ENCODE measurements at places on chromosomes 12 and 14.

DNA sequence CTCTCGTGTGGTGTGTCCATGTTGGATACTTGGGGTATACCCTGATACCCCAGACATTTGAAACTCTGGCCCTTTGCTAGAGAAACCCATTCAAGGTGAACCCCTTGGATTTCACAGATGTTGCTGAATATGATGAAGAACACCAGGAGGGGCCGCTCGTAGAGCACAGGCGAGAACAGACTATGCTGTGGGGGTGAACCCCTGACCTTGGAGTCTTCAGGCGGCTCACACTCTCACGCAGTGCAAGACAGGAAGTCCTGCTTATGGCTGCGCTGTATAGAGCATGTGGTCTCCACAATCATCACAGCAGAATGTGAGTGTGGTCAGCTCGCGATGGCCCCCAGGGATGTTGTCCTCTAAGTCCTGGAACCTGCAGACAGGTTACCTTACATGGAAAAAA is 60.4 kb downstream of the SLC15A4 start:
- DNase-seq: no peak

- no peak for DNase-seq
Measured at GRCh38 chr14:95597784-95598211, 62.9 kb downstream of the GLRX5 start.

DNA sequence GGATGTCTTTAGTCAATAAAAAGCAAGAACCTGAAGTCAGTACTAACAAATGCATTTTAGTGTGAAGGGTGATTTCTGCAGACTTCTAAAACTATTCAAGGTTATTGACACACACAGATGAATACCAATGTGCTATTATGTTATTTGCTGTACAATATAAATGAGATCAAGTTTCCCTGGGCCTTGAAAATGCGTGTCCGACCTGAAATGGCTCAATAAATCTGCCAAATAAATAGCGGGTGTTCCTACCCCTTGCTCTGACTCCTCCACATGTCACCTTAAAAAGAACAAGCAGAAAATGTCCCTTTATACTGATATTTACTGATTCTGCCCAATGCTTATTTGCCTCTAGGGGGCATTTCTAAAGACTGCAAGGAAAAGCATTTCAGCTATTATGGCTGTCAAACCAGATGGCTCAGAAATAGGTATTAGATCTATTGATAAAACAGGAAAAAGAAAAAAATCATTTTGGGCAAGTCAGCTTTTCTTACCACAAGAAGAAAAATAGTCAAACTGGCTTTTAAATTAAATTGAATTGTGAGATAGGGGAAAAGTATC is 367.3 kb upstream of the KITLG start:
- no peak for DNase-seq

- peak; percentile 23 for DNase-seq
Measured at GRCh38 chr12:92065018-92065499, 80.6 kb downstream of the BTG1 start.

- no peak for DNase-seq
Measured at GRCh38 chr14:93012951-93013719, 90.2 kb downstream of the CHGA start.

- no peak for DNase-seq
Measured at GRCh38 chr14:100022772-100023451, 42.3 kb upstream of the EVL start.

GRCh38 chr12:111330800-111331752 is 37.8 kb downstream of the PHETA1 start:
- DNase-seq: peak; percentile 61

DNA sequence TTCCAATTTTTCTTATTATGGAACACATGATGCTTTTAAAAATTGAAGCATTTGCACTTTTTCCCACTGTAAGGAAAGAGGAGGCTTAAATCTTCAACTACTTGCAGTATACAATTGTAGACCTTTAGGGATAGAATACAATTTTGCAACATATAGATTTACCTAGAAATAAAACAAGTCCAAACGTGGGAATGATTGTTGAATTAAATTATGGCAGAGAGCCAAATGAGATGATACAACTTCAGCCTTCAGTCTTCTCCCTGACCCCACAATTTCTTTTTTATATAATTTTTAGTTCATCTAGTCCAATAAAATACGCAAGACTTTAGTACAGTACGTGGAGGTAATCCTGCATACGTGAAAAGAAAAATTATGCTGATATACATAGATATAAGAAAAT is 666.5 kb downstream of the SLC16A7 start:
- DNase-seq: no peak

GRCh38 chr12:14982562-14982961 is 9.7 kb downstream of the PDE6H start:
- DNase-seq: no peak

GRCh38 chr12:31316891-31317290 is 9.1 kb downstream of the SINHCAF start:
- DNase-seq: no peak

DNA sequence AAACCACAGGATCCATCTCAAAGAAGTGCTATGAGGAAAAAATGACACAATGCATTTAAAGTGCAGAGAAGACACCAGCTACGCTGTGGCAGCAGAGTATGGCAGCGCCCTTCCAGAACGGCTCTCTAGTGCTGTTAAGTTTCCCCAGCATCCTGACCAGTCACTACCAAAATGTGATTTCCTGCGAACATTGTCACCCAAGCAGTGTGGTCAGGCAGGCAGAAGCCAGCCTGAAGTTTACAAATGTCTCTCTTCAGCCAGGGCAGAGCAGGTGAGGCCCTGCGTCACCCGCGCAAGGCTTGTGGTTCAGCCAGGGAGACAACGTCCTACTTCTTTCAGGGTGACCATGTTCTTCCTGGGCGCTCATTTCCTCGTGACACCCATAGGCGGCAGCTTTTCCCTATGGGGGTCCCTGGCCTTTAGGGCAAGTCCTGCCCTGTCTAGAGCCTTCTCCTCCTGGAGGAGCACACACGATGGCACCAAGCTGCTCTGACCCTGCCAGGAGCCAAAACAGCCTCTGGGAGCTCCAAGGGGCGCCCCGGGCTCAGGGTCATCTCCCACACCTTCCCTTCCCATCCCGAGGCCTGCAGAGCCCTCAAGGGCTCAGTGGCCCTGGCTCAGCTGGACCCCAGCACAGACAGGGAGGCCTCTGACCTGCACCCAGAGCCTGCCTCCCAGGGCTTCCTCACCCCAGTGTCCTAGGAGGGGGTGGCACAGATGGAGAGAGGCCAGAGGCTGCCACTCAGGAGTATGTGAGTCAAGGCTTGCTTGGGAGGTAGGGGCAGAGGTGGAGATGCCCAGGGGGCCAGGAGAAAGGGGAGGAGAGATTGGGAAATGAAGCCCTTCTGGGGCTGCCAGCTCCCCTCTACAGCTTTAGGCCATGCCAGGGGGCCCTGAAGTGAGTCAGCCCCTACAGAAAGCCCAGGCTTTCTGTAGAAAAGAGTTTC is 41.9 kb downstream of the PSMA6 start:
- no peak for DNase-seq

- no peak for DNase-seq
Measured at GRCh38 chr12:41924111-41924510, 220.6 kb downstream of the GXYLT1 start.

GRCh38 chr14:99812096-99812750 is 19.0 kb downstream of the EML1 start:
- no peak for DNase-seq

DNA sequence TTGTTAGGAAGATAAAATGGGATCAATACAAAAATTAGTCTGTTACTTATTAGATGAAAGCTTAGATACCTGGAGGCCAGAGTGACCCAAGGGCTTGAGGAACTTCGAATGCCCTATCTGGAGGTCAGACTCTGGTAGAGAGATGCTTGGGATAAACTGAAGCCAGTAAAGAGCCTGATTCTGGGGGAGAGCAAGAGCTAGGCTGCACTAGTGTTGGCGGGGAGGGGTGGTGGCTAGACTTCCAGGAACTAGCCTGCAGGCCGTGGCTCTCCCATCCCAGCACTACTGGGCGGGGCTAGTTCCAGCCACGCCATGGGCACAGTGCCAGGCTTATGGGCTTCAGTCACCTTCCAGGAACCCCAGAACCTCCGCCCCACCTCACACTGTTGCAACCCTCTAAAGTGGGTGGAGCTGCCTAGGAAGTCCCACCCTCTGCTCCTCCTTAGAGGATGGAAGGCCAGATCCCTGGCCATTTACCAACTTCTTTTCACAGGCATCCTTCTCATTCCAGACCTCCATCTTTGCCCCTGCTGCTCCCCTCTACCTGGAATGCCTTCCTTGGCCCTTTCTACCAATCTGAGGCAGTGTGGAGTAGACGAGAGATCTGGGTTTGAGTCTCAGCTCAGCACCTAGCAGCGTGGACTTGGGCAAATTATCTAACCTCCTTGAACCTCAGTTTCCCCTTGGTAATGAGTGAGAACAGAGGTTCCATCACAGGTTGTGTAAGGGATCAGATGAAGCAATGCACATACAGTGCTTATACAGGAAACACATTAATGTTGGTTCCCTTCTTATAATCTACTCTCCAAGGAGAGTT is 6.3 kb upstream of the NFE2 start:
- no peak for DNase-seq

DNA sequence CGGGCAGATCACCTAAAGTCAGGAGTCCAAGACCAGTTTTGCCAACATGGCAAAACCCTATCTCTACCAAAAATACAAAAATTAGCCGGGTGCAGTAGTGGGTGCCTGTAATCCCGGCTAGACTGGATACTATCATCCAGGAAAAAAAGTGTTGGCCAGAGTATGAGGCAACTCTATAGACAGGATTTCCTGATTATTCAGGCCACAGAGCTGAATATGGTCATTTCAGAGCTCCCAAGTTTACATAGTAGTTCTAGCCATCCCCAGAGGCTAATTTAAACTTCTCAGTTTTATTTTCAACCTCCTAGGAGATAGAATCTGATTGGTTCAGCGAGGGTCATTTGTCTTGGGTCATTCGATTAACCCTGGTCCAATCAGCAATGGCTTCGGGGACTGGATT is 7.3 kb downstream of the RPGRIP1 start:
- DNase-seq: no peak

DNA sequence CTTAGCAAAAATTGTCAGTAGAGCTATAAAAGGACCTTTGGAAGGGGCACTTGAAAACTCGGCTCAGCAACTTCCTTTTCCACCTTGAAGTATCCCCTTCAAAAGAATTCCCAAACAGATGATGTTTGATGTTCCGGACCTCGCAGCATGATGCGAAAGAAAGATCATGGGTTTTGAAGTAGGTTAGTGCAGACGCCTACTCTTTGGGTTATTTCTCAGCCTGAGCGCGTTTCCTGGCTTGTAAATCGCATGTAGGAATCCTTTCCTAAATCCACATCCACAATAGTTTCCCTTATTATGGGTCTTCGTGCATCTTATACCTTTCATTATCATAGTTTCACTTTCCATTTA is 584 bp upstream of the NEDD1 start:
- no peak for DNase-seq

DNA sequence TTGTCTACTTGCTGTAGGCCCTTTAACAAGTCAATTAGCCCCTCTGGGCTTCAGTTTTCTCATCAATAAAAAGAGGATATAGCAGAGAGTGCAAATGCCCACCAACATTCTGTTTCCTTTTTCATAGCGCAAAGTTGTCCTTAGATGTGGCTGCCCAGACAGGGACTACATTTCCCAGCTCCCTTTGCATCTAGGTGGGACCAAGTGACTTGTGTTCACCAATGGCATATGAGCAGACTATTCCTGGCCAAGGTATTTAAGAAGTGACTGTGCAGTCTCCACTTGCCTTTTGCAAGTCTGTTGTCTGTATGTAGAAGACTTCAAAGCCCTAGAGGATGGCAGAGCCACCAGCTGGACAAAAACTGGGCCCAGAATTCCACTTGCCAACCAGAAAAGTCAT is 59.7 kb downstream of the DAO start:
- DNase-seq: peak; percentile 76

DNA sequence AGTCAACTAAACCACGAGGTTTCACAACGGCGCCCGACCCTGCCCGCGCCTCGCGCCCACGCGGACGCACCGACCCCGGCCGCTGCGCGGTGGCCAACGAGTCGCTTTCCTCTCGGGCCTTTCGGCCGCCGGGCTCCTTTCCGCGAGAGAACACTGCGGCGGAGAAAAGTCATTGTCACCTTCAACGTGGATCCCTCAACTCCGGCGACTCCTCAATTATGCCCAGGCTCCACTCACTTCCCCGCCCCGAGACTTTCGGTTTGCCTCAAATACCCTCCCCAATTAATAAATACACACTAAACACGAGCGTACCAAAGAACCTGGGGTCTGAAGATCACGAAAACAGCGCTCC is 450 bp downstream of the SINHCAF start:
- peak; percentile 46 for DNase-seq

GRCh38 chr12:43112101-43112920 is 439.7 kb downstream of the ADAMTS20 start:
- no peak for DNase-seq

GRCh38 chr12:44546060-44546459 is 330.1 kb downstream of the NELL2 start:
- no peak for DNase-seq

DNA sequence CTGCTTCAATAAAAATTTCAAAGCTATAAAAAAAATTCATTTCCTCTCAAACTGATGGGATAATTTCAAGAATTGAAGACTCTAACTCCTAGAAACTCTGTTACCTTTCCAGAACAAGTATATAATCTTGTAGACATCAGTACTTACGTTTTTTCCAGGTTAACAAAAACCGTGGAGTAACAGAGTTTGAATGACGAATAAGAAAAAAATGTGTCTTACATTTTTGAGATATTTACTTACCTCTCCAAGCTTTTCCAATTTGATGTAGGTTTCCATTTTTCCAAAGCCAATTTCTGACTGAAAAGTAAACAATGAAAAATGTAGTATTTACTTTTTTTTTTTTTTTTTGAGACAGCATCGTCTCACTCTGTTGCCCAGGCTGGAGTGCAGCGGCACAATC is 100.2 kb downstream of the CDK17 start:
- DNase-seq: no peak

DNA sequence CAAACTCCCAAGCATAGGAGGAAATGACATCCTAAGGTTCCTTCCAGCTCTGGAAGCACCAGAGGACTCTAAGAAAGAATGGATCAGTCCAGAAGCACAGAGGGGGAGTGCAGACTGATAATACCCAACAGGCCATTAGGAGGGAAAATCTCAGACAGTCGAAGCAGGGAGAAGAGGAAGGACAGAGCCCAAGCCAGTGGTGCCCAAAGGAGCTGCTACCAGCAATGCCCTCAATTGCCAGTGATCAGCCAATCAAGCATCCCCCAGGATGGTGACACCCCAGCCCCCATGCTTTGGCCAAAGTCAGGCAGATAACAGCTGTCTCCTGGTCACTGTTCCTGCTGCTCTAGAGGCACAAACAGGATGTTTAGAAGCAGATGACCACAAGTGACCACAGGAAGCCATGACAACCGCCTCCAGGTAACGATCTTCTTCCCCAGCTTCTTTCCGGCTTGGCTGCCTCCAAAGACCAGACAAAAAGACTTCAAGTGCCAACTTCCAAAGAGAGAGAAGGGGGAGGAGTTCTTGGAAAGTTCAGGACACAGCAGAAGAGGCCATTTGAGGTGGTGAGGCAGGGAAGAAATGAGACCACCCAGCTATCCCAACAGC is 16.2 kb downstream of the PXN start:
- no peak for DNase-seq

- DNase-seq: peak; percentile 34
Measured at GRCh38 chr12:107917912-107918800, 143.7 kb downstream of the ASCL4 start.
